ENCODE measurements at places on chromosomes 7 and 10.
A peak's percentile ranks its signal among the peaks of the same experiment; 100 is the strongest.

GRCh38 chr10:119494236-119495020 is 48.1 kb downstream of the RGS10 start:
- no peak for DNase-seq

- no peak for DNase-seq
Observed at GRCh38 chr10:125147971-125148439, 12.4 kb downstream of the CTBP2 start.

GRCh38 chr10:90822508-90822907 is 35.3 kb downstream of the HTR7 start:
- DNase-seq: no peak

GRCh38 chr7:48389977-48390376 is 218.7 kb downstream of the ABCA13 start:
- DNase-seq: no peak

DNA sequence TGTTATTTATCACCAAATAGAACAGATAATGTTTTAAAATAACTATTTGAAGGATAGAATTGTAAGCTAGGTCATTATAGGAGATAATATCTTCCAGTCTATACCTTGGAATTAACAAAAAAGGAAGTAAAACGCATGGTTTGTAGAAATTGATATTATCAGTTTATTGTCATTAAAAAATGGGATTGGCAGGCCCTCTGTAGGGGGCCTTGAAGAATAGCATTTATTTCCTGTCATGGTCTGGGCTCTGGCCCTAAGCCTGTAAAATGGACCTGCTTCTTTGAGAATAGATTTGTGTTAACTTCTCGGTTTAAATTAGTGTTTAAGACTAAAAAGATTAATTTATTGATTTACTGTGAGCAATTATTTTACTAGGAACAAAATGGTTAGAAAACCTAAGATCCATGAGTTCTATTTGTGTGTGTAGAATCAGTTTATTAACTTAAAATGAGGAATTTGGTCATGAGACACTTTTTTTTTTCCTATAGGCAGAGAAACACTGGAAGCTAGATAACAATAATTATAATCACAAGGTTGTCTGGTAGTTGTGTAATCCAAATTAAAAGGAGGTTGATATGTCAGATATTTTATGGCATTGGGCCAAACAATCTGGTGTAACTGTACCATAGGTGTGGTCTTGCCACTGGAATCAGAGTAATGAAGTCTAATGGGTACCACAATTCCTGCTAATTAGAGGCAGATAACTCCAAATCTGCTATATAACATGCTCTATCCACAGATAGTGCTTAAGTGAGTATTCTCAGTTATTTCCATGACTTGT is 197.4 kb upstream of the FOXP2 start:
- no peak for DNase-seq

DNA sequence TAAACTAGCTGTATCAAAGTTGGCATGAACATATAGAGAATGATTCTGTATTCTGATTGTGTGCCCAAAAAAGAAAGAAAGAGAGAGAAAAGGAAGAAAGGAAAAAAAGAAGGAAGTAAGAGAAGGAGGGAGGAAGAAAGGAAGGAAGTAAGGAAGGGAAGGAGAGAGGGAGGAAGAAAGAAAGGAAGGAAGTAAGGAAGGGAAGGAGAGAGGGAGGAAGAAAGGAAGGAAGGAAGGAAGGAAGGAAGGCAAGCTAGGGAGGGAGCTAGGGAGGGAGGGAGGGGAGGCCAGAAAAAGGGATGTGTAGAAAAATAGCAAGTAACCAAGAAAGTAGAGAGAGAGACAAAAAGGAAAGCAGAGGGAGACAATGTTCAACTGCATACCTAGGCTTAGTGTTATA is 60.7 kb upstream of the TARP start:
- DNase-seq: no peak

DNA sequence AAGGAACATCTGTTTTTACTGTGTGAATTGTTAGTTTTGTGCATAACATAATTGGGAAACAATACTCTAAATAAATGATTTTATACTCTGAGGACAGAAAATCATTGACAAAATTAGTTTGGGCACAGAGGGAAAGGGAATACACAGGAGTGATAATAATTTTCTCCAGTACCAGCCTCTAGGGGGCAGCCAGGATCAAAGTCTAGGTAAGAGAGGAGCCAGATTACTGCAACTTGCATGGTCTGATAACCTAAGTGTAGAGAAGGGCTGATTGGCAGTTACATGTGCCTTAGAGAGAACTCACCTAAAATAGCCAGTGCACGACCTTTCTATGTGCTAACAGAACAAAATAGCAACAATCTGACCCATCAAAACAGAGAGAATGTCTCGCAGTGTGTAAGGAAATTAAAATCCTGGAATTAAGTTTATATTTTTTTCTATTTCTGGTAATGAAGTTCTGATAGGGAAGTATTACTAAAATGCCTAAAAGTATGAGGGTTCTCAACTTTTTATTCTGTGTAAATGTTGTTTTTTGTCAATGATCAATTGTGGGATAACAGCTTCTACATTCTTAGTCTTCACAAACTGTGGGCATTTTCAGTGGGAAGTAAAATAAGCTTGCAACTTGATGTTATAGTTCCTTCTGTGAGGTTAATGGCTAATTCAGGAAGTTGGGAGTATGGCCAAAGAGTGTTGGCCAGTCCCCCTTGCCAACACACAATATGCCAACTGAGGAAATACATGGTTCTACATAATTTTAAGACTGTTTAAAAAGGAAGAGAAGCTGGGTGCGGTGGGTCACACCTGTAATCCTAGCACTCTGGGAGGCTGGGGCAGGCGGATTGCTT is 66.4 kb downstream of the EXOC6 start:
- DNase-seq: peak; percentile 16

DNA sequence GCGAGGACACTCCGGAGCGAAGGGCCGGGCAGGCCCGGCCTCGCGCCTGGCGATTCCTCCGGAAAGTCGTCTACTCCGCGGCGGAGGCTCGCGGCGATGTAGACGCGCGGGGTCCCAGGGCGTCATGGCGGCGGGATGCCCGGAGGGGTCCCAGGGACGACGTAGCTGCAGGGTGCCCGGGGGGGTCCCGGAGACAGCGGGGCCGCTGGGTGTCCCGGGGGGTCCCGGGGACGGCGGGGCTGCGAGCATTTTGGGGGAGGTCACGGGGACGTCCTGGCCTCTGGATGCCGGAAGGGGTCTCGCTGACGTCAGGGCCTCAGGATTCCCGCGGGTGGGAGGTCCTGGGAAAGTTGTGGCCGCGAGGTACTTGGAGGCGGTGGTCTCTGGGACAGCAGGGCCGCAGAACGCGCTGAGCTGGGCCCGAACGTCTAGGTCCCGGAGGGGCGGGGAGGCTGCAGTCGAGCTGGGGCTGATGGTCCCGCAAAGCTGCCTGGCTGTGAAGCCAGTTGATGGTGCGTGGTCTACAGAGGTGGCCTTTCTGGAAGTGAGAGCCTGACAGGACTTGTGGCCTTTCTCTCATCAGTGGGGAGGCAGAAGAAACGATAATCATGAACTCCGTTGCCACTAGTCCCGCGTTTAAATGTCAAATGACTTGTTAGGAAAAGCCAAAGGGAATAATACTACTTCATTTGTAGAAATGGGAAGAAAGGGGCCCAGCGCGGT is 637 bp downstream of the HSPA14 start:
- peak; percentile 43 for DNase-seq

DNA sequence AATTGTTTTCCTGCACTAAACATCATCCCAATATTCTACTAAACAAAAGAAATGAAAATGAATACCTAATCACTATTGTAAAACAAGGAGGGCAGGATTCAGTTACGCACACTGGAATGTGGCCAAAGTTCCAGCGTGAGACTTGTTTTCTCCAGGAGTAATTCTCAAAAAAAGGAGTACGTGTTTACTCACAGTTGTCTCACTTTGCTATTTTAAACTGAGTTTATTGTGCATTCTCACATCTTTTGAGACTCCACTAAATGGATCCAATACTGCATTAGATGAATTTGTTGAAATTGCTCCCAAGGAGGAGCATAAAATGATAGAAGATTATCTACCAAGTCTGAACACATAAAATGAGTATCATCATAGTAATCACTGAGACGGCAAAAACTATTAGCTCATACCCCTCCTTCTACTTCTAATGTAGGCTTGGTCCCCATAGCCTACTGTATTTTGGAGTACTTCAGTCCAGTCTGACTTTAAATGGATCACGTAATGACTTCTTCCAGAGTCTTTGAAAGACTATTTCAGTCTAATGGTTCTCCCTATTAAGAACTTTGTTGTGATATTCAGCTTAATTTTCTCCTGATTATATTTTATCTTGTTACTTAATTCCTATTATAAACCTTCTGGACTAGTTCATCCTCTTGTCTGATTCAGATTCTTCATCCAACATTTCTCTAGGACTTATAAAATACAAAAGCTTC is 3.8 kb downstream of the GRM3 start:
- DNase-seq: no peak

GRCh38 chr7:124269774-124270173 is 236.9 kb upstream of the TMEM229A start:
- no peak for DNase-seq

DNA sequence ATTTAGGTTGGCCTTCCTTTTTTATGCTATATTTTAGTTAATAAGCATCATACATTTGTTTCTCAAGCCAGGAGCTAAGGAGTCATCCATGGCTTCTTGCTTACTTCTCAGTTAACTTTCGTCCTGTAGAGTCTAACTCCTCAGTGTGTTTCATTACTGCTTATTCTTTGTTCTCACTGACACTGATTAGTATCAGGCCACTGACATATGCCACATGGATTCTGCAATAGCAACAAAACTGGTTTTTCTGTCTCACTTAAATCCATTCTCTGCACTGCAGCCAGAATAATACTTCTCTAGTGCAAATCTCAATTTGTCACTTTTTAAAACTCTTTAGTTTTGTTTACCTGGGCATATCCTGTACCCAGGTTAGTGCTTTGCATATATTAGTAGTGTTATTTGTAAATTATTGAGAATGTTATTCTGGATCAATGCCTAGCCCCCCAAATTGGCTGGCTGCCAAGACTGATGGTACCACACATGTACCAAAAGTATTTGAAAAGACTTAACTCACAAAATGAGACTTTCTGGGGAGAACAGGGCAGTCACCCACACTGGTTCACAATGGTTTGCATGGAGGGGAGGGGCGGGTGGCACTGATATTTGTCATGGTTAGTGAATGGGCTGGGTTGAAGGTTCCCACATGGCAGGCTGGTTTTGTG is 79.1 kb downstream of the CCSER2 start:
- no peak for DNase-seq

- DNase-seq: no peak
Observed at GRCh38 chr7:151311294-151311864, 30.2 kb upstream of the NUB1 start.

DNA sequence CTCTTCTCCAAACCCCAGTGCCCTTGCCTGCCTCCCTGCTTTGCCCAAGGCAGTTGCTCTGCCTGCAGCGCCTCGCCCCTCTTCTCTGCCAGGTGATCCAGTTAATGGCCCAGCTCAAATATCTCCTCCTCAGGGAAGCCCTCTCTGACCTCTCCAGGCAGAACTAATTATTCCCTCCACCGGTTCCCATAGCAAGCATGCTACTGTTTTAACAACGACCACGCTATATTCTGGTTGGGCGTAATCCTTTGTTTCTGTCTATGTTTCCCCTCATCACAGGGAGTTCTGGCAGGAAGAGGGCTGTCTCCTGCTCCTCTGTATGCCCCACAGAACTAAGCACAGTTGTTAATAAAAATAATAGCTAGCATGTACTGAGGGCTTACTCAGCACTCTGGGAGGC is 36.8 kb upstream of the R3HCC1L start:
- DNase-seq: no peak

- no peak for DNase-seq
Observed at GRCh38 chr10:98486421-98486820, 39.7 kb upstream of the HPS1 start.

DNA sequence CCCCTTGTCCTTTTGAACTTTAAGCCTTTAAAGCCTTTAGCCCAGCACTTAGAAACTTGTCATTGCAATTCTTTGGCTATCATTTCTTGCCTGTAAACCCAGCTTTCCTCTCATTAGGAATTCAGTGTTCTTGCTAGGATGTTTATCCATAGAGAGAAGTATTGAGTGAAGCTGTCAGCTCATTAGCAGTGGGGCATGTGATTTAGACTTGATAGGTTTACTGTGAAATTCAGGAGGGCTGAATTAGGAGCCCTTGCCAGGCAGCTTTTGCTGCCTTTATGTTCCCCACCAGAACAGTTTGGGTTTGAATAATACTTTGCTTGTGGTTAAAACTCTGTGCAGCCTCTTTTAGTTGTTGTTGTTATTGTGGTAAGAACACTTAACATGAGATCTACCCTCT is 39.5 kb downstream of the LHFPL3 start:
- no peak for DNase-seq

GRCh38 chr7:84913731-84914130 is 273.1 kb downstream of the SEMA3D start:
- DNase-seq: no peak

DNA sequence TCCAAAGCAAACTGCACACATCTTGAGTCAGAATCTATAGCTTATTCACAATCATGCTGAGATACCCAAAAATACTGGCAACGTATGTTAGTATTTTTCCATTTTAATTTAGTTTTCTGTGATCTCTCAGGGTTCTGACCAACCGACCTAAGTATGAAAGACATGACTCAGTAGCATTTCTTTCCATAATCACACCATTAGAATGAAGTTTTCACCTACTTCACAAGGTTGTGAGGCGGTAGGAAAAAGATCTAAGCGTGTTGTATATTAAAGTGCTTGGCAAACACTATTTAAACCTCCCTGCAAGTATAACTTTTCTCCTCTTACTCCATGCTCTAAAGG is 49.1 kb downstream of the PLCE1 start:
- no peak for DNase-seq

- DNase-seq: no peak
Observed at GRCh38 chr10:104492329-104492940, 138.8 kb downstream of the CFAP58 start.

GRCh38 chr10:12539350-12540164 is 190.2 kb downstream of the CAMK1D start:
- DNase-seq: no peak

DNA sequence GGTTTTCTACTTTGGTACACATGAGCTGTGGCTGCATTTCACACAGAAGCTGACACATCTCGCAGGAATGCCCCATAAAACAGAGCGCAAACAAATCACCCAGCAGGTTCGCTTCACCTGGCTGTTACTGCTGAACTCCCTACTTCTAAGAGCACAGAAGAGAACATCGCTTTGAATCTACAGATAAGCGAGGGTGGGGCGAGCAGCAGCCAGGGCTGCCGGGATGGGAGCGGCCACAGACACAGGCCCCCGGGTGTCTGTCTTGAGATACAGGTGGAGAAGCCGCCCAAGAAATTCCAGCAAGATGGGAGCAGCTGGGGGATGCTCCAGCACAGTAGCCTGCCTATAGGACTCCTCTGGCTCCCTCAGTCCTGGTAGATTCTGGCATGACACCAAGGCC is 27.4 kb downstream of the OGDHL start:
- no peak for DNase-seq

- DNase-seq: no peak
Observed at GRCh38 chr7:148142660-148143248, 447.8 kb upstream of the C7orf33 start.

- no peak for DNase-seq
Observed at GRCh38 chr7:84195295-84196060, 889 bp upstream of the SEMA3A start.

- peak; percentile 54 for DNase-seq
Observed at GRCh38 chr7:77699056-77699455, 2.8 kb downstream of the RSBN1L start.
